ENCODE measurements at places on chromosomes 5 and 9. TPM values are rescaled to one million over a fixed set of nuclear protein-coding genes. Genes with fewer than 3 reads are reported as not detected.

C7 gene
- not detected for total RNA-seq

SLC31A1 gene
- 102 TPM for total RNA-seq

OR2S2 gene
- total RNA-seq, result 0.22 TPM

LURAP1L gene
- 14.6 TPM for total RNA-seq

TLR4 gene
- 6.3 TPM for total RNA-seq

SVEP1 gene
- 16.2 TPM for total RNA-seq

MEIKIN gene
- not detected for total RNA-seq

C5orf46 gene
- total RNA-seq, result not detected

FIBCD1 gene
- total RNA-seq, result 2.4 TPM

STPG3 gene
- total RNA-seq, result not detected

LCN12 gene
- not detected for total RNA-seq

SLC6A3 gene
- not detected for total RNA-seq

DNLZ gene
- total RNA-seq, result 27.6 TPM

EQTN gene
- not detected for total RNA-seq

REEP2 gene
- 5.9 TPM for total RNA-seq

TMEM141 gene
- total RNA-seq, result 36.9 TPM

SHC3 gene
- 15.3 TPM for total RNA-seq

LSM11 gene
- 2.0 TPM for total RNA-seq

ADAMTS19 gene
- total RNA-seq, result 32.2 TPM

NOP16 gene
- 19.5 TPM for total RNA-seq

CEP72 gene
- 1.5 TPM for total RNA-seq

TPPP gene
- total RNA-seq, result under 0.01 TPM

PCDHGA4 gene
- 5.0 TPM for total RNA-seq

ACTL7B gene
- 0.14 TPM for total RNA-seq

SPAAR gene
- total RNA-seq, result not detected

FGF1 gene
- 0.44 TPM for total RNA-seq

GPR150 gene
- under 0.01 TPM for total RNA-seq

SPEF2 gene
- 2.6 TPM for total RNA-seq

RNF183 gene
- total RNA-seq, result not detected

PRELID2 gene
- total RNA-seq, result 10.5 TPM

MFAP3 gene
- 51.6 TPM for total RNA-seq

FUT7 gene
- total RNA-seq, result not detected

RASGEF1C gene
- total RNA-seq, result not detected

PRRC1 gene
- 81.9 TPM for total RNA-seq

PCDHA10 gene
- total RNA-seq, result 0.14 TPM

PCDHB10 gene
- 0.43 TPM for total RNA-seq

KIF20A gene
- total RNA-seq, result 0.66 TPM

PCDHB4 gene
- not detected for total RNA-seq
